ENCODE measurements at places on chromosomes 12 and 14.

DNA sequence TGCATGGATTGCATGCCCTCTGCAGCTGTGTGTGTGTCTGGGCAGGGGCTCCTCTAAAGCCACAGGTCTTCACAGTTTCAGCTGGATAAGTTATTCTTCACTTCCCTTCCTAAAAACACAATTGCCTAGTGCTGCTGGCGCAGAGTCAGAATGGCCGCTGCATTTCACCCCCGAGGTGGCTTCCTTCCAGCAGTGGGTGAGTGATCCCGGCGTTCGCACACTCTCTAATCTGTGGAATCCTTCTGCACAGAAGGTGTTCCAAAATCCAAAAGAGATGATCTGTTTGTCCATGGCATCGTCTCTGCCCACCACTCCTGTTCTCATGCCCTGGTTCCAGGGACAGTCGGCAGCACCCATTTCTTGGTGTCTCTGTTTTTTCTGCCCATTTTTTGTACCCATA is 340.7 kb downstream of the DPF3 start:
- no peak for DNase-seq

DNA sequence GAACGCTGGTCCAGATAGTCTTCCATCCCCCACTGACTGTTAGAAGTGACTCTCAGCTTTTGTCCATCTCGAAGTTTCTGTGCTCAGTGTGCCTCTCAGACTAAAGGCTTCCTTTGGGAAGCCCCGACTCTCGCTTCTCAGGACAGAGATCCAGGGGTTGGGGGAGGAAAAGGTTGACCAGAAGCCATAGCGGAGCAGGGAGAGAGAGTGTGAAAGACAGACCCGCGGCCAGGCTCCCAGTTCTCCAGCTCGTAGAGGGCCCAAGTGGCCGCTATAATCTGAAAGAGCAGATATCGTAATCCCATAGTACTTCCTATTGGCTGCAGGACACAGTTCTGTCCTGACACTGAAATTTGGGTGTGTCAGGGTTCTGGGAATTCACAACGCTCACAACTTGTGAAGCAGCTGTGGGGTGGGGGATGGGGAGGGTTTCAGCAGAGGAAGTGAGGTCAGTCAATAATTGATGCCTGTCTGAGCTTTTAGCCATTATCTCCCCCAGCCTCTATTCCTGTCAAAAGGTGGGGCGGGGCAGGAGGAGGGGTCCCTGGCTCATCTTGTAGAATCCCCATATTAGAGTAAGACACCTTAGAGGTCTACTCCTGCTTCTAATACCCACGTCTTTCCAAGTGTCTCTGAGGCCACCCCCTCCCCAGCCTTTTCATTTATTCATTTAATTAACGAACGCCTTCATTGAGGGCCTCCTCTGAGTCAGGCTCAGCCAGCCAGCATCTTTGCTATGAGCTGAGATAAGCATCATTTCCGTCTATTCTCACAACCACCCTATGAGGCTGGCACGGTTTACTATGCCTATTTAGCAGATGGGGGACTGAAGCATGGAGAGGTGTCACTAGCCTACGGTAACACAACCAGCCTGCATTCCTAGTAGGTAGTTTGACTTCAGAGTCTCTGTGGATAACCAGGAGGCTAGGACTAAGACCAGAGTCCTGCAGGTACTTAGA is 1.6 kb upstream of the ACVRL1 start:
- peak; percentile 96 for DNase-seq

DNA sequence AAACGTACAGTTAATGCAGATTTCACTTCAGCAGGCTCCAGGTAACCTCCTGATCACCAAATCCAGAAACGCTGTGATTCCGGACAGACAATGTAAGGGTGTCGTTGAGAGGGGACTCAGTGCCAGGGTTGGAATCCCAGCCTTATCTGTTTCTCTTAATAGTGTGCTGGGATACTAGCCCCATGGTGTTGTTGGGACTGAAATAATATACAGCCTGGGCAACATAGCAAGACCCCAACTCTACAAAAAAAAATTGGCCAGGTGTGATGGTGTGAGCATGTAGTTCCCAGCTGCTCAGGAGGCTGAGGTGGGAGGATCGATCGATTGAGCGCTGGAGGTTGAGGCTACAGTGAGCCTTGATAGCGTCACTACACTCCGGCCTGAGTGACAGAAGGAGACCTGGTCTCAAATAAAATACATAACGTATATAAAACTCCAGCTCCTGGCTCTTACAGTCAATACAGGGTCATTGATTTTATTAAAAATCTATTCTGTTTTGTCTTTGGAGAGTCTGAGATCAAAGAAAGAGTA is 1.3 kb downstream of the PEBP1 start:
- DNase-seq: no peak

GRCh38 chr12:30988086-30988485 is 61.5 kb downstream of the TSPAN11 start:
- DNase-seq: peak; percentile 41

DNA sequence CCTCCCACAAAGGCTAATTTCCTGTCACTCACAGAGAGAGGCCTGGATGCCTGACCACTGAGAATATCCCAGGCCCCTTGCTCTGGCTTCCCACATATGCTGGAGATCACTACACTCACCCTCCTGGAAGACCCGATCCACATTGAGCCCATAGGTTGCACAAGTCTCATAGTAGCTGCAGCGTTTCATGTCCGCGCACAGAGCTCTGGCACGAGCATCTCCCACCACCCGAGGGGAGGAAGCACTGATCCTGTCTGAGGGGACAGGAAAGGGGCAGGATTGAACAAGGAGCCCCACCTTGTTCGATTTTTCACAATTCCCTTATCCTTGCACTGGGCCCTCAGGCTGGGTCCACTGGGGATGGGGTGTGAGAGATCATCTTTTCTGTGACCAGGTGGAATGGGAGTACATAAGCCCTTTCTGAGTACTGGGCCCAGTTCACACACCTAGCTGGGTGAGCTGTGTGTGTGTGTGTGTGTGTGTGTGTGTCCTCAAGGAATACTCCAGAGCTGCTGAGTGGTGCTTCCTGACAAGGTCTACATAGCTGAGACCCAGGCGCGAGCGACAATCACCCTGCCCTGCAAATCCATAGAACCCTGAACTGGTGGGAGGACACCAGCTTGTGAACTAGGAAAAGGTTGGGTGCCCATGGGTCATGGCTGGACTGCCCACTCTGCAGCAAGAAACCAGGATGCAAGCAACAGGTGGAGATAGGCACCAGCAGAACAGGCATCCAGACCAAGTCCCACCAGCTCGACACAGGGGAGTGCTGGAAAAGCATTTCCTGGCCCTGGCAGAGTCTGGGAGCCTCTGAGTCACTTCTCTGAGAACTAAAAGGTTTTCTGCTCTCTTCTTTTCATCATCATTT is 5.6 kb downstream of the AGAP2 start:
- no peak for DNase-seq

GRCh38 chr14:85438481-85438942 is 91.4 kb upstream of the FLRT2 start:
- no peak for DNase-seq

GRCh38 chr12:2498964-2499500 is 295.7 kb upstream of the FKBP4 start:
- DNase-seq: no peak

DNA sequence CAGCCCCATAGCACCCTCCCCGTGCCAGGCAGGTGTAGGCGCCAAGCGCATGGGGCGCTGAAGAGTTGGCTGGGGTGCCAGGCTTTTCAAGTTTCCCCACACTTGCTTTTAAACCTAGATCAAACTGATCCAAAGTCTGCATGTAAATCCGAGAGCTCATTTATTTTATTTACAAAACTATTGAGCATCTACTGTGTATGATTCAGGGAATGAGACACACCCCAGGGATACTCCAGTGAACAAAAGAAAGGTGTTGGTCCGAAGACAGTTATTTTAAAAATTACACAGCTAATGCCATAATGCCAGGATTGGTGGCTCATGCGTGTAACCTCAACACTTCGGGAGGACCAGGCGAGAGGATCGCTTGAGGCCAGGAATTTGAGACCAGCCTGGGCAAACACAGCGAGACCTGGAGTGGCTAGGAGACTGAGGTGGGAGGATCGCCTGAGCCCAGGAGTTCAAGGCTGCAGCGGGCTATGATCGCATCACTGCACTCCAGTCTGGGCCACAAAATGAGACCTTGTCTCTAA is 780 bp upstream of the SLC41A2 start:
- DNase-seq: peak; percentile 44

- DNase-seq: no peak
Observed at GRCh38 chr14:105884808-105885281, 358.5 kb downstream of the TMEM121 start.

DNA sequence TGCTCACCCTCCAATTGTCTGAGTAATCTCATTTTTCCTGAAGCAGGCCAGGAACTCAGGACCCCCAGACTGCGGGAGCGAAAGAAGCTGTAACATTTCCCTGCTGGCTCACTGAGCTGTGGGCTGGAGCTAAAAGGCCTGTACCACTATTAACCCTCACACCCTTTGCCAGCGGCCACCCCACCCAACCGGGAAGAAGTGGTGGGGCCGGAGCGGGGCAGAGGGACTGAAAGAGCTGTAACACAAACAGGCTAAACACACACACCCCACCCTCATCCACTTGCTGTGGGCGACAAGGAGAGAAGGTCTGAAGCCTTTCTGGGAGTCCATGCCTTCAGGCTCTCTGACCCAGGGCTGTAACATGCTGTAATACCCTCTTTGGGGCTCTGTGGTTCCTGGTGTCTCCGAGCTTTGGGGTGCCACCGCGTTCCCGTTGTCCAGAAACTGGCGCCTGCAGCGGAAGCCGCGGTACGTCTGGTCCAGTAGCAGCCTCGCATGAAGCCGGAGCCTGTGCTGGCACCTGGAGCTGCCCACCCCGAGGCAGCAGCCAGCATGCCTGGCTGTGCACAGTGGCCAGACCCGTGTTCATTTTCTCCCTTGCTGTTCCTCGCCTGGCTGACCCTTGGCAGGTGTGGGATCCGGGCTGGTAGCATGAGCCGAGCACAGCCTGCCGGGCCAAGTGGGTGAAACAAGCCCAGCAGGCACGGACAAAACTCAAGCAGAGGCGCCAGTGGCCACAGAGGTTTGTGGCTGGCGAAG is 345.5 kb upstream of the MGAT4C start:
- peak; percentile 33 for DNase-seq

GRCh38 chr12:100170313-100170858 is 27.7 kb upstream of the BLTP3B start:
- DNase-seq: no peak

DNA sequence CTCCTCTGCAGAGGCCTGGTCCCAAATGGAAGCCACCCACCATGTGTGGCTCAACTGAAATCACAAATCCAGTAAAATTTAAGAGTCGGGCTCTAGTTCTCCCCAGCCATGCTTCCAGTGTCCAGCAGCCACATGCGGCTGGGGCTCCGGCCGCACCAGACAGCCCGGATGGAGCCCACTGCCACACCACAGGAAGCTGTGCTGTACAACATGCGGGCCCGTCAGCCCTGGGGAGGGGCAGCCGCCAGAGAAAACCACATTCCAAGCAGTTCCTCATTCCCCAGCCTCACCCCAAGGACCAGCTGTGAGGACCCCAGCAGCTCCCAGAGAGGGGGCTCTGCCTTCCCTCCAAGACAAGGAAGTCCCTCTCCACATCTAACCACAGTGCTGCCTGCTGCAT is 135.0 kb downstream of the NCOR2 start:
- peak; percentile 82 for DNase-seq

GRCh38 chr12:65881965-65882413 is 57.7 kb downstream of the HMGA2 start:
- DNase-seq: peak; percentile 91

- no peak for DNase-seq
Observed at GRCh38 chr12:117102800-117103181, 3.6 kb upstream of the TESC start.

GRCh38 chr12:49547090-49547690 is 8.4 kb downstream of the KCNH3 start:
- DNase-seq: no peak

GRCh38 chr12:6532927-6533652 is 1.2 kb upstream of the GAPDH start:
- DNase-seq: peak; percentile 91

- DNase-seq: no peak
Observed at GRCh38 chr14:55477680-55478079, 37.3 kb upstream of the TBPL2 start.

GRCh38 chr12:58204071-58204470 is 262.7 kb downstream of the ATP23 start:
- DNase-seq: no peak

- DNase-seq: peak; percentile 65
Observed at GRCh38 chr14:64572386-64573104, 22.8 kb downstream of the PPP1R36 start.

- DNase-seq: no peak
Observed at GRCh38 chr12:42810006-42810405, 220.5 kb upstream of the PRICKLE1 start.

GRCh38 chr12:114192549-114192948 is 213.4 kb downstream of the TBX5 start:
- DNase-seq: no peak

DNA sequence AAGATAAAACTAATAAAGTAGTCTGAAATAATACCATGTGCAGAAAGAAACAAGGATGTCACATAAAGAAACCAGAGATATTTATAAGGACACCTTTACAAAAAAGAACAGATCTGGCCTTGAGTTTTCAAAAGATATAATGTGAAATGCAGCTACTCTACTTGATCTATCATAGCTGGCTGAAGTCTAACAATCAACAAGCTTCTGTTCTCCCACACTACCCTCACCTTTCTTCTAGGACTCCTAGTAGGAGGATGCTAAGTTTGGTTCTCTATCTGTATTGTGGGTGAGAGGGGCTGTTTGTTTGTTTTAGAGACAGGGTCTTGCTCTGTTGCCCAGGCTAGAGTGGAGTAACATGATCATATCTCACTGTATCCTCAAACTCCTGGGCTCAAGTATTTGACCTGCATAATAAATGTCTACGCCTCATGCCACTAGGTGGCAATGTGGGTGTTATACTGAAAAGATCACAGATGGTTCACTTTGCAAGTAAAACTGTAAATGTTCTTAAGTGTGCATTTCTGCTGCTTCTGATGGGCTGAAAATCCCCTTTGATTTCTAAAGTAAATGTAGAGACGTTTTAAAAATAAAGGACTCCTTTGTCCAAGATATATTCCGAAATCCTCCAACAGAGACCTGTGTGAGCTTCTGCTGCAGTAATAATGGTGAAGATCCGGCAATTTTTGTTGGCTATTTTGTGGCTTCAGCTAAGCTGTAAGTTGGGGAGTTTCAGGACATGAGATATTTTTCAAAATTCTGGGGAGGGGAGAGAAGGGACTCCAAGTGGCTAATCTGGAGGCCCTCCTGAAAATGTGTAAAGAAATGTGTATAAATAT is 269.3 kb downstream of the DAD1 start:
- peak; percentile 31 for DNase-seq

- DNase-seq: no peak
Observed at GRCh38 chr14:57962325-57963035, 96.6 kb upstream of the SLC35F4 start.

DNA sequence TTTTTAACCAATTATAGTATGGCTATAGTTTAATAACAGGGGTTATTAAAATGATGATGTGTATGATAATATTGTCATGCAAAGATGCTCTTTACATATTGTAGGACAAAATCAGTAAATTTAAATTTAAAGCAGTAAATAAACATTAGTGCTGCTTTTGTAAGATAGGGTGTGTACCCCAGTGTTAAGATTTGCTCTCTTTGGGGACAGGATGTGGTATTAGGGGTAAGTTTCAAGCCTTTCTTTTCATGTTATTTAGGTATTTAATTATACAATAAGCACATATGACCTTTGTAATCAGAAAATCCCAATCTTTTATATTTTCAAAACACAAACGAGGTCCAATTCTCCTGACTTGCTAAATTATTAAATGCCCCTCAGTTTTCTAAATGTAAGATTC is 39.7 kb upstream of the RPH3A start:
- no peak for DNase-seq

GRCh38 chr12:92717202-92717601 is 14.4 kb downstream of the PLEKHG7 start:
- DNase-seq: no peak

GRCh38 chr14:77622366-77622961 is 6.0 kb upstream of the SPTLC2 start:
- no peak for DNase-seq

GRCh38 chr14:75521415-75522199 is 662 bp upstream of the BATF start:
- DNase-seq: no peak

Measured in right cardiac atrium (tissue), 5 donors.